Stimulated activated CD8-positive, alpha-beta memory T cell treated with anti-CD3 and anti-CD28 coated beads, Interleukin-2, amount 100 ng/mL, for 1 hour (primary cell): ENCODE measurements at places on chromosomes 5 and 9.

GRCh38 chr5:63049935-63050334, 471.3 kb downstream of the LRRC70 start:
- DNase-seq, result no peak

DNA sequence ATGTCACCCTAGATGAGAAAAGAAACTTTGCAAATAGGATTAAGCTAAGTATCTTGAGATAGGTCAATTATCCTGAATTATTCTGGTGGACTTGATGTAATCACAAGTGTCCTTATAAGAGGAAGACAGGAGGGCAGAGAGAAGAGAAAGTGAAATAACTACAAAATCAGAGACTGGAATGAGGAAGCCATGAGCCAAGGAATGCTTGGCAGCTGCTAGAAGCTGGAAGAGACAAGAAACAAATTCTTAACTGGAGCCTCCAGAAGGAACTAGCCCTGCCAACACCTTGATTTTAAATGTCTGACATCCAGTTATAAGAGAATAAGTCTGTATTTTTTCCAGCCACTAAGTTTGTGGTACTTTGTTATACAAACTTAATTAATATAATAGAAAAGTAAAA, 480.0 kb downstream of the NR2F1-AS1 start:
- no peak for DNase-seq

- no peak for DNase-seq
Observed at GRCh38 chr9:4739587-4740387, 1.2 kb downstream of the AK3 start.

DNA sequence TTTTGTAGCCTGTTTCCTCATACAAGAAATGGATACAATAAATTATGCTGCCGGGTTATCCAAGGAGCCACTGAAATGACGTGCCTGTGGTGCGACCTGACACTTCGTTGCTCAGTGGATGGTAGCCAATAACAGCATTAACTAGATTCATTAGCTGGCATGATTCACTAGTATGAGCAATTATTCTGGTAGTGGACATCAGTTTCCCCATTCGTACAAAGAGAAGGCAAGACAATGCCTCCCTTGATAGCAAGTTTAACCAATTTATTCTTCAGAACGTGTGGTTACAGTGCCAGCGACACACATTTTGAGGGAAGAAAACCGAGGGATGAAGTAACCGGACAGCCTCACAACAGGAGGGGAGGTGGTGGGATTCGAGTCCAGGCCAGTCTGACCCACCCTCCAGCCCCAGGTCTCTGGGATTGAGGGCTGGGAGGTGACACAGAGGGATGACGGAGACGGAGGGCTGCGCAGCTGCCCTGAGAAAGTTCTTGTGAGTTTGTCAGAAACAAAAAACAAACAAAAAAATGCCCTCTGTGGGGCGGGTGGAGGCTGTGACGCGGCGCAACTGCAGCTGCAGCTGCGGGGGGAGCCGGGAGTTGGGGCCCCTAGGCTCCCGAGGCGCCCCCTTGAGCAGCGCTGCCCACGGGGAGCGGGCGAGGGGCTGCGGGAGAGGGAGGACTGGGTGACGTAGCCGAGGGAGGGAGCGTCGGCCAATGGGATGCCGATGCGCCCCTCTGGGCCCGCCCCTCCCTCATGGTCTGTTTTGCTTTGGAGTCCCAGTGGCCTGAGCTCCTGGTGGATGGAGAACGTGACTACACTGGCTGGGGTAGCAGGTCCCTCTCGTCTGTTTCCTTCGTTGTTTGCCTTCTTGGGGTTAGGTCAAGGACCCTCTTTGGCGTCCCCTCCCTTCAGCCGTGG, 10.9 kb downstream of the LHX2 start:
- no peak for DNase-seq

GRCh38 chr5:138748630-138749081, 4.6 kb upstream of the CTNNA1 start:
- DNase-seq, result no peak

DNA sequence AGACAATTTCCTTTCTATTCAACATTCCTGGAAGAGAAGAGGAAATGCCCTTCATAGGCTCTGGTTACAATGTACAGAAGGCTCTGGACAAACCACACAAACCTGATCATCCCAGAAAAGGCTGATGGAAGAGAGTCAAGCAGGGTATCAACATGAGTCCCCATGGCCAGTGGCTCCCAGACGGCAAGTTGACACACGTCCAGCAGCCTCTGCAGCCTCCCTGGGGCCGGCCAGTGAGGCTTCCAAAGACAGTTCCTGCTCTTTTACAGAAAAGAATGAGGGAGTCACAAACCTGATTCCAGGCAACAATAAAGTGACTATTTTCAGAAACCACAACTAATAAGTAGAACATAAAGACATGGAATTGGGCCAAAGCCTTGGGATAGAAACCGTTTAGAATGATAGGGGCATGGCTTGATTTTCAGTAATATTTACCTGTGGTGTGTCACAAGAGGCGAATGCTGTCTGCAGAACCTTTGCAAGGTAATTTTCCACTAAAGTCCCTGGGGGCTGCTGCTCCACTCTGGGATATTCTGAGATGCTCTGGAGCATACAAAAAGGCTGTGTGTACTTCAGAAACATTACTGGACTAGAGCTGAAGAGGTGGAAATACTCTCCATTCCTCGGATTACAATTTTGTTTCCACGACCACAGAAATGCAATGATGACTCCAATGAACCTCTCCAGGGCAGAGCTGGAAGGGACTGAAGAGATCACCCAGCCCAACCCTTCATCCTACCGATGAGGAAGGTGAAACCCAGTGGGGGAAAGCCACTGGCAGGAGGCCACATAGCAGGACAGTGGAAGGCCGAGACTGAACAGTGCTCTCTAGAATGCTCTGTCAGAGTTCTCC, 10.4 kb downstream of the MED27 start:
- no peak for DNase-seq

DNA sequence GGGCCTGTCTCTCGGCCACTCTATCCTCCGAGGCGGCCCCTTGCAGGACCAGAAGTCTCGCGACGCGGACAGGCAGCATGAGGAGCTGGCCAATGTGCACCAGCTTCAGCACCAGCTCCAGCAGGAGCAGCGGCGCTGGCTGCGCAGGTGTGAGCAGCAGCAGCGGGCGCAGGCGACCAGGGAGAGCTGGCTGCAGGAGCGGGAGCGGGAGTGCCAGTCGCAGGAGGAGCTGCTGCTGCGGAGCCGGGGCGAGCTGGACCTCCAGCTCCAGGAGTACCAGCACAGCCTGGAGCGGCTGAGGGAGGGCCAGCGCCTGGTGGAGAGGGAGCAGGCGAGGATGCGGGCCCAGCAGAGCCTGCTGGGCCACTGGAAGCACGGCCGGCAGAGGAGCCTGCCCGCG, 283.5 kb downstream of the ARHGEF28 start:
- DNase-seq, result no peak
